ENCODE measurements at places on chromosomes 3 and 15.

DNA sequence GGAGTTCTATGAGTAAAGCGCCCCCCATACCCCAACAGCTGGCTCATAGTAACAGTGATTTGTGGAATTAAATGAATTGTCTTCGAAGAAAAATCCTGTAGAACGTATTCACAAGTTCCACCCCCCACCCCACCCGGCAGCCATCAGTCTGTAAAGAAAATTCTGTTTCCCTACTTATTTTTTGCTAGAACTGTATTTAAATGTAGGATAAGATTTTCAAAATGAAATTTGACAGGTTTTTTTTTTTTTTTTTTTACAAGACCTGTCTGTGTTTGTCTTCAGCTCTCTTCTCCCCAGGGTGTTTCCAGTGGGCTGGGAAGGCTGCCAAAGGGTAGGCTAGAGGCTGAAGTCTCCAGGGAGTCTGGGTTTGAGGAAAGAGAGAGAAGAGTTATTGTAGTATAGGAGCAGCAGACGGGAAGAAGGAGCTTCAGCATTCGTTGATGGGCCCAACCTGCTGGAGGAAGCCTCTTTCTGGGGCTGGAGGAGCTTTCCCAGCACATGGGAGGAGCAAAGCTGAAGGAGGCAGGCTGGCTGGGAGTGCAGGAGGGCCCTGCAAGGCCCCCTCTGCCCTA, 130.6 kb upstream of the SEMA6D start:
- DNase-seq: no peak

GRCh38 chr3:136772709-136773108, 20.5 kb upstream of the STAG1 start:
- no peak for DNase-seq

DNA sequence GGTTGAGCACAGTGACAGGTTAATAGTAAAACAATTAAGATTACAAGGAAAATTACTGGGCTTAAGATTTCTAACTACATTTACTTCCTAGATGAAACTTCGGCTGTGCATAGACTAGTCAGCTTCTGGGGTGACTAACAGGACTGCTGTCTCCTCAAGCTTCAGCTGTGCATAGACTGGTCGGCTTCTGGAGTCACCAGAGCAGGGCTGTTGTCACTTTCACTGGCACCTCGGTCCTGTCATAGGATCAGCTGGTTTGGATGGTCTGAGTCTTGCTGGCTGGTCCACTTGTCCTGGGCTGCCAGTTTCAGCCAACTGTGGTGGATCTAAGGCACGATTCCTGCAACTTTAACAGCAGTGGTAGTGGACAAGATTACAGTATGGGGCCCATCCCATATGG, 23.9 kb upstream of the ACAD9 start:
- no peak for DNase-seq

DNA sequence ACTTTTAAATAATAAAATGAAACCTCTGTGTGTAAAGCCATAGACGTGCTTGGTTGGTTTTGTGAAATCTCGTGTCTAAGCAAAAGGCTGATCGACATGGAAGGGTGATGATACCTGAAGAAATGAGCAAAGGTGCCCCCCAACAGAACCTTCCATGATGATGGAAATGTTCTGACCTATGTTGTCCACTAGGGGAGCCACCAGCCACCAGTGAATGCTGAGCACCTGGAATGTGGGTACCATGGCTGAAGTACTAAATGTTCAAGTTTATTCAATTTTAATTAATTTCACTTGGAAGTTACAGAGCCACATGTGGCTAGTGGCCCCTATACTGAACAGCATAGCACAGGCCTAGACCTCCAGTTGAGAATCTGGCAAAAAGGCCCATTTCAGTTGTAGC, 158.8 kb downstream of the POLR2M start:
- no peak for DNase-seq

- no peak for DNase-seq
These were observed 263.2 kb downstream of the NLGN1 start for GRCh38 chr3:173660645-173661299.

DNA sequence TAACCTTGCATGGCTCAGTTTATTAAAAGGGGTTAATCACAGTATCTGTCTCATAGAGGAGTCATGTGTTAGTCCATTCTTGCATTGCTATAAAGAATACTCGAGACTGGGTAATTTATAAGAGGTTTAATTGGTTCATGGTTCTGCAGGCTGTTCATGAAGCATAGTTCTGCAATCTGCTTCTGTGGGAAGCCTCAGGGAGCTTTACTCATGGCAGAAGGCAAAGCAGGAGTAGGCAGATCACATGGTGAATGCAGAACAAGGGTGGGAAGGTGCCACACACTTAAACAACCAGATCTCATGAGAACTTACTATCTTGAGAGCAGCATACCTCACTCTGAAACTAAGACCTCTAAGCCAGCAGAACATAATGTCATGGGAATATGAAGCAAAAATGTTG, 42.2 kb upstream of the PTX3 start:
- DNase-seq: no peak

DNA sequence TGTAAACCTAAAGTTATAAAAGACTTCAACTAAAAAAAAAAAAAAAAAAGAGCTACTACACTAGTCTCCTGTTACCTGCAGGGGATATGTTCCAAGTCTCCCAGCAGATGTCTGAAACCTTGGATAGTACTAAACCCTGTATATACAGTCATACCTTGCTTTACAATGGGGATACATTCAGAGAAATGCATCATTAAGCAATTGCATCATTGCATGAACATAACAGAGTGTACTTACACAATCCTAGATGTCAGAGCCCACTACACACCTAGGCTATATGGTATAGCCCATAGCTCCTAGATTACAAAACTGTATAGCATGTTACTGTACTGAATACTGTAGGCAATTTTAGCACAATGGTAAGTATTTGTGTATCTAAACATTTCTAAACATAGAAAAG, 119.1 kb downstream of the GMPS start:
- DNase-seq: no peak

GRCh38 chr15:51829376-51830275, at the start of gene TMOD3:
Gene TMOD3 (plus strand): TSS chr15:51829653. CDS start chr15:51862885, 33,232 bp downstream.
- peak; percentile 93 for DNase-seq

GRCh38 chr15:77064539-77065308, 6.2 kb downstream of the TSPAN3 start:
- DNase-seq: no peak

GRCh38 chr15:48936666-48937065, 27.1 kb downstream of the SHC4 start:
- no peak for DNase-seq
